Astrocyte of the spinal cord (primary cell): ENCODE measurements at places on chromosomes 7 and 10.

DNA sequence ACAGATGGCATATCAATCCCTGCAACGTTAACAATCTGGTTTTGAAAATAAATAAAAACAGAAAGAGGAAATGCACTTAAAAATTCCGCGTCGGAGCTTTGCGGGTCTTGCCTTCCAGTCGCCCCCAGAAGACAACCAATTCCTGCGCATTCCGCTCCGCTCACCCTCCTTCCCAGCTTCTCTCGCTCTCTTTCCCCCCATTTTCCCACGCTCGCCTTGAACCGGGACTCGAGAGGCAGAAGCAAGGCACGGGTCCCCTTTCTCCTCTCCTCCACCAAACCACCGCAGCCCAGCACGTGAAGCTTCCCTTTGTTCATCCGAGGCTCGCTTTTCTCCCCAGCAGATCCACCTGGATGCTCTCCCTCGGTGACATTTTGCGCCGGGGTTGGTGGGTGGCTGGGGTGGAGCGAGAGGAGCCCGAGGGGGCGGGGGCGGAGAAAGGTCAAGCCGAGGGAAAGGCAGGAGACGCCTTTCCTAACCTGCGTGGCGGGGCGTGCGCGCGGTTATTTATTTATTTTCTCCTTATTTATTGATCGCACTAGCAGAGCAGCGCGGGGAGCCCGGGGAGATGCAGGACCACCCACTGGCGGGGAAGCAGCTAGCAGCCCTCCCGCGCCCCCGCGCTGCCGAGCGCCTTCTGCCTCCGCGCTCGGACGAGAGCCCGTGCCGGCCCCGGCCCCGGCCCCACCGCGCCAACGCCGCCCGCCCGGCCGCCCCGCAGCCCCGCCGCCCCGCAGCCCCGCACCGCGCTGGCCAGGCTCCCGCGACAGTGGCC, at the start of gene KCND2:
KCND2 (plus strand) TSS at position 475 of the 775 bp plus-strand sequence.
- DNase-seq = peak; percentile 7

DNA sequence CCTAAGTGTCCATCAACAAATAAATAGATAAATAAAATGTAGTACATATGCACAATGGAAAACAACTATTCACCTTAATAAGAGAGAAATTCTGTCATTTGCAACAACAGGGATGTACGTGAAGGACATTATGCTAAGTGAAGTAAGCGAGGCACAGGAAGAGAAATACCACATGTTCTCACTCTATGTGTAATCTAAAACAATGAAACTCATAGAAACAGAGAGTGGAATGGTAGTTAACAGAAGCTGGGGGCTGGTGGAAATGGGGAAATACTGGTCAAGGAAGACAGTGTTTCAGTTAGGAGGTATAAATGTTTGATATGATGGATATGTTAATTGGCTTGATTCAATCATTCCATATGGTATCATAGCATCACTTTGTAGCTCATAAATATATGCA, 43.1 kb downstream of the ARL4A start:
- no peak for DNase-seq

- DNase-seq = no peak
These were observed 67.3 kb downstream of the CACUL1 start for GRCh38 chr10:118687472-118687871.

DNA sequence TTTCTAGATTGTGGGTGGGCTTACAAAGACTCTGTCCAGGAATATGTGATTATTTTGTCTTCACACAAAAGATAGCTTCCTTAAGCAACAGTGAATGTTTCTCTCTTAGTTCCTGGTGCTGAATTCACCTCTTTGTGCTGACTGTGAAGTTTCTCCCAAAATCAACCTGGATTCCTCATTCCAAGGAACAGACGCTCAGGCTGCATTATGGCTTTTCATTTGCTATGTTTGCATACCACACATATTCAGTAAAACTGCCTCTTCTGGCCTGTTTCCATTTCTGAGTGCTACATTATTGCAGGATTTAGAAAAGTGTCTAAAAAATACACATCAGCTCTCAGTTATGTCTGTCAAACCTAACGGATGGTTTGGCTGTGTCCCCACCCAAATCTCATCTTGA, 21.5 kb downstream of the MACROH2A2 start:
- no peak for DNase-seq

DNA sequence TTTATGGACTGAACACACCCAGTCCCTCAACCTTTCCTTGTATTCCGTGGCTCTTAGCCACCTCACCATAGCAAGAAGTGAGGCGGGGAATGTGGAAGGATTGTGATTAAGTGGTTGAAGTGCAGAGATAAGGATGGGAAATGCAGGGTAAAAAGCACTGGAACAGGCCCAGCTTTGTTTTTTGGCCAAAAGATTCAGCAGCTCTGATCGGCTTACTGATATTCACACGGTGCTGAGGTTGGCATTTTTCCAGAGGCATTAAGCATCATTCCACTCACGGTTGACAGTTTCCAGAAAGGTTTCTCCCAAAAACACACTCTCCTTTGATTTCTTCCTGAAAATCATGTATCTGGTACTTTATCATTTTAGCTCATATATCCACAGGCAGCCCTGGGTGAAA, 544.2 kb downstream of the CNTNAP2 start:
- no peak for DNase-seq

GRCh38 chr7:48837266-48837665, 87.1 kb upstream of the CDC14C start:
- no peak for DNase-seq

DNA sequence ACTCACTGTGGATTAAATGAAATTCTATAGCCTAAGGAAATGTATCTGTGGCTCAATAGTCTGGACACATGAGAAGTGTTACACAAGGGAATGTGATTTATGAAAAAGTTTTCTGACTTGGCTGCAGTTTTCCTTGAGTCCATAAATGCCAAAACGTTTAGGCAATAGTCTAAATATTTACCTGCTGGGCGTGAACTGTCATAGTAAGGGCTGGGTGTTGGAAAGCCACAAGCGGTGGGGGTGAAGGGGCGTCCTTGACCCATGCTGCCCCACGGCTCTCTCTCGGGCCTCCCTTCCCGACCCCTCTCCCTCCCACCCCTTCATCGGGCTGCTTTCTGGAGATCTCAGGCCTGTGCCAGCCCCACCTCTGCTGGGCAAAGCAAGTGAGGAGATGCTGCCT, 223.7 kb downstream of the BUB3 start:
- no peak for DNase-seq

DNA sequence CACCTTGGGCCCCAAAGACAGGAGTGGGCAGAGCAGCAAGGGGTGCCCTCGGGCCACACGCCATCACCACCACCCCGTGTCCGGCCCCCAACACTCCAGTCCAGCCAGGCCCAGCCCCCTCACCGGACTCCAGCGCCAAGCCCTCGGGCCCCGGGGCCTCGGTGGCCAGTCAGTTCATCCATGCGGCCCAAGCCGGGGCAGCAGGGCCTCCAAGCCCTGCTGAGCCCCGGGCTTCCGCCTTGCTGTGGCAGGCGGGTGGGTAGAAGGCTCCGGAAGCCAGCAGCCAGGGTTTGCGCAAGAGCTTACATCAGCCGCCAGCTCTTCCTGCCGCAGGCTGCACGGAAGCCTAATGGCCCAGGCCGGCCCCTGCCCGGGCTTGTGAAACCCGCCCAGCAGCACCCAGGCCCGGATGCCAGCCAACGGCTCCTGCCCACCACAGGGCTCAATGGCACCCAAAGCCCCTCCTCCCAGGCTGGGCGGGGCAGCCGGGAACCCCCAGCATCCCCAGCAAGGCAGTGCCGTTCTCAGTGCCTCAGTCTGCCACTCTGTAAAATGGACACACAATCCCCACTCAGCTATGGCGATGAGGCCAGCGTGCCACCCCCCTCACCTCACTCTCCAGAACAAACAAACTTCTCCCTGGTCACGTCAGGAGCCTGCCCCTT, 26.5 kb downstream of the TNRC18 start:
- DNase-seq = peak; percentile 30

DNA sequence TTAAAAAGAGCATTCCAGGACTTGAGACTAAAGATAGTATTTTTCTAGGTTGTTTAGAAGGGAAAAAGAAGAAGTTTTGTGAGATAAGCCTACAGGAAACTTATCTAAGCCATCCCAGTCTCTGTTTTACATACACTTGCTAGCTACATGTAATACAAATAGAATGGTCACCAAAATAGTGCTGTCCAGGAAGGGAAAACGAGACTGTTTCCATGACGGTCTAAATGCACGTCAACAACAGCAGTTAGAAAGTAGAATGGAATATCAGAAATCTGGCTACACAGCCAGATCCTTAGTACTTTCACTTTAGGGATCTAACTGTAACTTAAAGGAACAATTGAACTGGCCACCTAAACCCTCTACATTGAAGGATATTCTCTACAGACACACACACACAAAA, 117.6 kb downstream of the TSPAN12 start:
- peak; percentile 74 for DNase-seq

- DNase-seq = no peak
These were observed 1.3 kb downstream of the GUSB start for GRCh38 chr7:65980478-65981250.

- DNase-seq = no peak
These were observed 41.4 kb downstream of the EXOC4 start for GRCh38 chr7:133294234-133294633.

DNA sequence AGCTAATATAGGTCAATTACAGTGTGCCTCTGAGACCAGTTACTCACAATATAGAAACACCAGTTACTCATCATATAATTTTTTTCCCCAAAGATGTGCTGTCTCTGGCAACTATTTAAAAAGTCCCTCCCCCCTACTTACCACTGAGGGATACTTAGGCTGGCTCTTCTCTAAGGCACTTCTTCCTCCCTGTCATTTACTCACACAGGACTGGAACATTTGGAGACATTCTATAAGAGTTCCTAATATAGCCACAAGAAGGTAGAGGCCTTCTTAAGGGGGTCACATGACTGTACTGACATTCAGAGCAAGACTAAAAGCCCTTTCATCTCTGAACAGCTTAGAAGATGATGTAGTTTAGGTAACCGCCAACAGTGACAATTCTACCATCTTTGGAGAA, 44.4 kb upstream of the SLIT1 start:
- no peak for DNase-seq

GRCh38 chr10:127283576-127283975, 87.2 kb upstream of the INSYN2A start:
- DNase-seq = no peak

DNA sequence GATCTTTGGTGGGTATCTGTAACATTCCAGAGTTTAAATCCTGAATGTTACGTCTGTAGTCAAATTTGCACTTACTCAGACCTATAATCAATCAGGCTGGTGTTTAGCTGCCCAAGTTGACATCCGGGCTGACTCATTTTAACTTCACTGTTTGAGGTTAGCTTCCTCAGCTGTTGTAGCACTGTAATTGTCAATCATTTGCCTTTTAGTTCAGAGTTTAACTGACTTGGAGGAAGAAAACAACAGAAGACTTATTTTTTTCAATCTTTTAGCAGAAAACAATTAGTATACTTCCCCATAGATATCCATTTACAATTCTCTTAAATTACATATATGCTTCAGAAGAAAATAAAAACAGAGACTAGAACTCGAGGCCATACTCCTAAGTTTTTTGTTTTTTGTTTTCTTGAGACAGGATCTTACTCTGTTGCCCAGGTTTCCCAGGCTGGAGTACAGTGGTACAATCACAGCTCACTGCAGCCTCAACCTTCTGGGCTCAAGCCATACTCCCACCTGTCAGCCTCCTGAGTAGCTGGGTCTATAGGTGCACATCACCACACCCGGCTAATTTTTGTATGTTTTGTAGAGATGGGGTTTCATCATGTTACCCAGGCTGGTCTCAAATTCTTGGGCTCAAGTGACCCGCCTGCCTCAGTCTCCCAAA, 38.5 kb upstream of the LRRC17 start:
- DNase-seq = peak; percentile 95

GRCh38 chr10:127279334-127279774, 83.0 kb upstream of the INSYN2A start:
- DNase-seq = no peak

GRCh38 chr10:11331046-11331577, 280.3 kb downstream of the USP6NL start:
- no peak for DNase-seq

DNA sequence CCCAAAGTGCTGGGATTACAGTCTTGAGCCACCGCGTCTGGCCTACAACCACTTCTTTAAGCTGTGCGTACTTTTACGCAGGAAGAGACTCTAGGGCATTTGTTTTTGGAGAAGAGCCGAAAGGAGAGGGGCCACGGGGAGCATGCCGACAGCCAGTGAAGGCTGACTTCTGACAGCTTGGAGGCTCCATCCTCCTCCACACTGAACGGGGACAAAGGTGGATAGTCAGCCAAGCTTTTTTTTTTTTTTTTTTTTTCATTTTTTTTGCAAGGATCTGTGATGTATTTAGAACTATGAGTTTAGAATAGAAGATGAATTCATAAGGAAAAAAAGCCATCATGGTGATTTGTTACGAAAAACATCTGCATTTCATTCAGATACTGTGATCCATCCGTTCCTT, 221.7 kb downstream of the ARHGAP21 start:
- DNase-seq = no peak

GRCh38 chr7:155738104-155738503, 74.2 kb downstream of the SHH start:
- no peak for DNase-seq

DNA sequence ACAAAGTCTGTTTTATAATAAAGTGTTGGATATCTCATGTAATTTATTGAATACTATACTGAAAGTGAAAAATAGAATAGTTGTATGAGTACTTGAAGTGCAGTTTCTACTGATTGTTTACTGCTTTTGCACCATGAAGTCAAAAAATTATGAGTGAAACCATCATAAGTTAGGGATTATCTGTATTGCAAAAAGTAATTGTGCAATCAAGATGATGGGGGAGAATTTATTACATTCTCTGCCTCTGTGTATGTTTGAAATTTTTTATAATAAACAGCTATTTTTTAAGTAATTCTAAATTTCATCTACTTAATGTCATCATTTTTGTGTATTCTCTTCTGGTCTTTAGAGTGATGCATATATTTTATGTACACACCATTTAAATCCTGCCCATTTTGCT, 47.2 kb upstream of the TMEM273 start:
- DNase-seq = no peak

GRCh38 chr10:53357587-53357986, 585.0 kb upstream of the MBL2 start:
- no peak for DNase-seq

DNA sequence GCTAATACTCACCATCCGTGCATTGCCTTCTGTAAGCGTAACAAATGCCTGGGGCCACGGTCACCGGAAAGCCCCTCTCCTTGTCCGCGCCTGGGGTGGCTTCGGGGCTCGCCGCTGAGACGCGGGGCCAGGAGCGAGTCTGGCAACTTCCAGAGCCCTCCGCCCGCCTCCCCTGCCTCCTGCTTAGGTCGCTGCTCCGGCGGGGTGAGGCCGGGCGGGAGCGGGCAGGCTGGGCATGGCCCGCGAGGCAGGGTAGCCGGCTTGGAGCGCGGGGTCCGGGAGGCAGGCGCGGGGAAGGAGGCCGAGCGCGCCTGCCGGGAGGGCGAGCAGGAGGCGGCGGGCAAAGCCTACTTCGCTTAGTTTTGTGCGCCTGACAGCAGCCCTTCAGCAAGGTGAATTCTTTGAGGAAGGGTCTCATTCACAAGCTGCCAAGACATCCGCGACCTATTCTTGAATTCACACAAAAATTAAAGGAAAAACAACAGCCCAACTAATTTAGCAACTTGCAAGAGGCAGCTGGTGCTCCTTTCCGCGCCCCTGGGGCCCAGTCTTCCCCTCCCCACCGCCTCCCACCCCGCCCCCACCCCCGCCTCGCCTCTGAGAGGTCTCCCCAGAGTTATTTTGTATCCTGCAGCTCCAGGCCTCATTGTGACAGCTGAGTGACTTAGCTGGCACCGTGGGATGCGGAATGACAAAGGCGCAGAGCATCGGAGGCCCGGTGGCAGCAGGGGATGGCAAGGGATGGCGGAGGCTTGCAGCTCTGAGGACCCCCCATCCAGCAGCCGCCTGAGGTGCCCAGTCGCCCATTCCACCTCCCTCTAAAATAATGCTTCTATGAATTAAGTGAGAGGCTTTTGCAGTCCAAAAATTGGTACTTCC, 12.8 kb upstream of the KAT6B start:
- no peak for DNase-seq
